ENCODE measurements at places on chromosomes 1 and 21.
A peak's percentile ranks its signal among the peaks of the same experiment; 100 is the strongest.

GRCh38 chr1:228122921-228123441 lies 13.9 kb upstream of the MRPL55 start:
- no peak for DNase-seq

DNA sequence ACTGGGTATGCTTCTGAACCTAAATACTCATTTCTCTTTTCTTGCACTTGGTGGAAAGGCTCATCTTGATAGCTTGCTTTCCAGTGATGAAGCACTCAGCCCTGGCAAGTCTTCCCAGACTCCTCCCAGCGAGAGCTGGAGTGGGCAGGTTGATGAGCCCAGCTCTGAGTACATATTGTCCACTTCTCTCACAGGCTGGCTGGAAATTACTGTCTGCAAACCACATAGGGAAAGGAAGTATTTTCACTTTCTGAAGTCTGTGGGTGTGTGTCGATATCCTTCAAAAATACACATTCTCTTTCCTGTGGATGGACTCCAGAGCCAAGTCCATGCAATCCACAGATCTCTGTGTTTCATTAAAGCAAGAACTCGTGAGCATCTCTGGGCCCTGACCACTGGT lies 38.7 kb upstream of the CNTN2 start:
- no peak for DNase-seq

DNA sequence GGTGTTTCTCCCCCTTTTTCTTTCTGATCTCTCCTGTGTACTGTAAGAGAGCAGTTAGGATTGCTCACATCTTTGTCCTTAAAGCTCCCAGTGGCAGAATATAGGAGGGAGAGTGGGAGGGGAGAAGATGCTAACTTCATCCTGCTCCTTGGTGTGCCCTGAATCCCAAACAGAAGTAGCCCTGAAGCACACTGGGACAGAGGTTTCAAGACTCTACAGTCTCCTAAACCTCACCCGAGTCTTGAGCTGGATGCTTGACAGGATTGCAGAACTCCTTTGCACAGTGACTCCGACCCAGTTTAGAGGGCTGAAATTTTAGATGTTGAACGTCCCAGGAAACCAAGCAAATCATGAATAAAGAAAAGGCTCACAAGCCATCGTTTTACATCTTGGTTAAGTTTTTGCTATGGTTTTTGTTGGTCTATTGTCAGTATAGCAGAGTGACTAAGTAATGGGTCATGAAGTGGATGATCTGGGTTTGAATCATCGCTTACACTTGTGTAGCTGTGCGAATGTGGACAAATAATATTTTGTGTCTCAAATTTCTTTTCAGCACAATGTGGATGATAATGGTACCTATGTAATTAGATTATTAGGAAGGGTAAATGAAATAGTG lies 37.5 kb downstream of the XCL2 start:
- peak; percentile 64 for DNase-seq

- DNase-seq = no peak
Observed at GRCh38 chr1:4253935-4254334, 353.9 kb upstream of the C1orf174 start.

GRCh38 chr1:44924835-44925464 lies 61.4 kb downstream of the EIF2B3 start:
- peak; percentile 76 for DNase-seq

DNA sequence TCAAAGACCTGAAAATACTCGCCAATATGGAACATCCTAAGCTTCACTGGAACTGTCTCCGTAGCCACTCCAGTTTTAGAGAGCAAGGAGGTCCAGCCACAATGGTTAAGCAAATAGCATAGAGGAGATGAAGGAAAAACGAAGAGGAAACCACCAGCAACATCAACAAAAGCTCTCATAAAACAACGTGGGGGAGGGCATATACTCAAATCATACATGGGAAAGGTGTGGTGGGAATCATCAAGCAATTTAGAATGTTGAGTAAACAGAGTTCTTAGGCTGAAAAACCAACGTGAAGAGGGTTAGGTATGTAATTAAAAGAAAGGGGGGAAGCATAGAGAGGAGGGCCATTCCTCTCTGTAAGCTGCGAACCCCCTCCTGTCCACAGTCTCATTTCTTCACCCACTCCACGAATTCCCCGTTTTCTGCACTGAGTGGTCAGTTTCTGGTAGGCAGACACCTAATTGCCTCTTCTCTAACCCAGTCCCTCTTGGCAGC lies 1.0 kb downstream of the TMEM59 start:
- no peak for DNase-seq

GRCh38 chr1:21937372-21938121 lies 437 bp upstream of the HSPG2 start:
- DNase-seq = peak; percentile 92

DNA sequence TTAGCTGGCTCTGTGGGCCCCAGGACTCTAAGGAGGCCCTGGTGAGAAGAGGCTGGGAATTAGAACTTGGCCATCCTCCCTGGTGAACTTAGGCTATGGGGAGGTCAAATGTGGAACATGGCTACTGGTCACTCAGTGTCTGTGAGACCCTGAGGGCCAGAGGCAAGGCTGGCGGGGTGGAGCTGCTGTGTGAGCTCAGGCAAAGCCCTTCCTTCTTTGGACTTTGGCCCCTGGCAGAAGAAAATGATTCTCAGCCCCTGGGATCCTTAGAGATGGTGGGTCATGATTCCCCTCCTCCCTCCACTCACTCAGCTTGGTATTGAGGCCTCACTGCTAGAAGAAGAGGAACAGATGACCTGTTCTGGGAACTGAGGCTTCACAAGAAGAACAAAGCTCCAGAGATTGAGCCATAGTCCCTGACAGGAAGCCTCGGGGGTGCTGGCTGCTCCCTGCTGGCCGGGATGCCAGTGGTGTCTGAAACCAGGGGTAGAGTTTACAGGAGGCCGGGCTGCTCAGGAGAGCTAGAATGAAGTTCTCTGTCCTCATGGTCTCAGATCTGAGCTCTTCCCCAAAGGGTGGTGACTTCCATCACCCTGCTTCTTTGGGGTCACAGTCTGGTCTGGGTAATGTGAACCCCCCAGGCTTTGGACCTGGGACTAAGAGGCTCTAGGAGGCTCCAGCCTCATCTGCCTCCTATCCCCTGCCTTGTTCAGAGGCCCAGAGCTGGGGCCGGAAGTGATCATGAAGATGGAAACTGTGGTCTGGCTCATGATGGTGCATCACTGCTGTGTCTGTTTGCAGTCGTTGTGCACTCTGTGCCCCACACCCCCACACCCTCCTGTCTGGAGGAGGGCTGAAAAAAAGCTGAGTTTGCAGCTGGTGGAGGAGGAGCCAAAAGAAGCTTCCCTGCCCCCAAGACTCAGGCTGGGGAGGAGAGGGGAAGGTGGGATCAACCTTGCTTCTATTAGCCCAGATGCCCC lies 905 bp downstream of the BTBD19 start:
- DNase-seq = peak; percentile 76
